ENCODE measurements at places on chromosomes 3 and 15.

- DNase-seq: no peak
Observed at GRCh38 chr3:197362081-197362480, 63.7 kb upstream of the DLG1 start.

DNA sequence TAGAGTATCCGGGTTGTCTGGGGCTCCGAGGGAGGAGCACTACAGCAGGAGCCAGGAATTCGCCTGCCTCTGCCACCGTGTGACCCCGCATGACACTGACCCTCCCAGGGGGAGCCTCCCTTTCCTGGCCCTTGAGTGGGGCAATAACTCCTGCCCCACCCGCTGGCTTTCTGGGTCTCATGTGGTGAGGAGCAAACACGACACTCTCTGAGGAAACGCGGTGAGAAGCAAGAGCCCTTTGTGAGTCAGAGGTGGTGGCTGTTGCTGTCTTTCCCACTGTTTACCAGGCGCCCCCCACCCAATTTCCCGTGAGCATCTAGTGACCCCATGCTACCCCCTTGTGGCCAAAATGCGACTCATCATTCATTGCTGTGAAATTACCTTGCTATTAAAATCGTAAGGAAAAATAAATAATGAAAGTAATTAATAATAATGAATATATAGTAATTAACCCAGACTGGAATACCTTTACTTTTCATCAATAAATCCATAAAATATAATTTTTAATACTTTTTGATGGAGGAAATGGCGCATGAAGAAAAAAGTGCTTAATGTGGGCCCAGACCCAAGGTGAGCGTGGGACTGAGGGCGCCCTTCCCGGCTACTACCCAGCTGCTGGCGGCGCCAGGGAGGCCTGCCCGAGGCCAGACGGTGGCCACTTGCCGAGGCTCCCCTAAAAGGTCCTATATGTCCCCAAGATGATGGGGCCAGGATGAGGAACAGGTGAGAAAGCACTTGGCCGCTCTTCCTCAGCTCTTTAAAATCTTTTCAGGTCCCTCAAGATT lies 29.3 kb downstream of the CCNL1 start:
- DNase-seq: no peak

- no peak for DNase-seq
Observed at GRCh38 chr15:95051861-95052260, 820.5 kb downstream of the MCTP2 start.

DNA sequence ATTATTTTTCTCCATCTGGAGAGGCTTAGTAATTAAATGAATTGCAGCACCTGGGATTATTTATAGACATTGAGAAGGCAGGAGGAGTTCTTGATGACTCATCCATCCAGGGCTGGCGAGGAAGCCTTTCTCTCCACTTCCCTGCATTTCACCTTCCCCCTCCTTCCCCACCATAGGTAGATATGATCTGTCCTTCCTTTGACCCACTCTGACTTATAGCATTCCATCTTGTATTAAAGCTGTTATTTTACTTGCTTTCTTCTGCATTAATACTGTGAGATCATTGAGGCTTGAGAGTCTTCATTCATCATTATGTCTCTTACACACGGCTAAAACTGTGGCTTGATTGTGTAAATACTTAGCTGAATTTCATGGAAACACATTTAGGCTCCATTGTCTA lies 288.8 kb downstream of the FEZF2 start:
- no peak for DNase-seq

- DNase-seq: no peak
Observed at GRCh38 chr3:121943431-121943830, 49.2 kb downstream of the SLC15A2 start.

DNA sequence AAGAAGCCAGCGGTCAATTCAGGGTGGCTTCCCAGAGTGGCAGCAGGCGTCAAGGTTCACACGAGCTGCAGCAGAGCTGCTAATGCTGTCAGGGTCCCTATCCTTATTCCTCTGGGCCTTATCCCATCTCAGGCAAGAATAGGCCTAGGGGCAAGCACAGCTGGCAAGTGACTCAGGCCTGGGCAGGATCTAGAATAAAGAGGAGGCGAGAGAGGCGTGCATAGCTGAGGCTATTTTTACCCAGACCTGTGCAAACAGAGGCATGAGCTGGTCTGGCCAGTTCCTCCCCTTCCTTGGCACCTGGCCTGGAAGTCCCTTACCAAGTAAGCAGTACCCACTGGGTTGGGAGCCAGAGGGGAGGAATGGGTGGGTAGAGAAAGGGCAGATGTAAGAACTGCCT lies 12.2 kb upstream of the VIPR1 start:
- no peak for DNase-seq

- DNase-seq: no peak
Observed at GRCh38 chr3:146682171-146682570, 77.0 kb upstream of the PLSCR5 start.

- DNase-seq: no peak
Observed at GRCh38 chr15:70293591-70294470, 196.1 kb upstream of the TLE3 start.

GRCh38 chr3:13890377-13891016 lies 10.6 kb upstream of the WNT7A start:
- no peak for DNase-seq

DNA sequence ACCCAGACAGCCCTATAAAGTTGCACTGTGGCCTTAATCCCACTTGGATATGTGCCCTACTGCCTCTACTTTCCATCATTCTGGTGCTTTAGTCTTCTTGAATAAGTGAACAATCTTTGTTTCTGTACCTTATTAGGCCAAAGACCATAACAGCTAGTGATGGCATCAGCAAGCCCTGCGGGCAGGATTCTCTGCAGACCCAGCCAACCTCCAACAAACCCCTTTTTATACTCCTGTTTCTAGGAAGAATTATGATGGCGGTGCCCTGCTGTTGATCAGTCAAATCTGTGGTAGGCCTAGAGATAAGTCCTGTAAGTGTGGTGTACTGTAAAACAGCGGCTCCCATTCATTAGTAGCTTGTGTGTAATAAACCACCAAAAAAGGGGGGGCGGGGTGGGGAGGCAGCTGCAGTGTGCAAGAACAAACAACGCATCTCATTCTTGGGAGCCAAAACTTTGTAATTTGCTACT lies 40.5 kb downstream of the SOX2 start:
- no peak for DNase-seq

DNA sequence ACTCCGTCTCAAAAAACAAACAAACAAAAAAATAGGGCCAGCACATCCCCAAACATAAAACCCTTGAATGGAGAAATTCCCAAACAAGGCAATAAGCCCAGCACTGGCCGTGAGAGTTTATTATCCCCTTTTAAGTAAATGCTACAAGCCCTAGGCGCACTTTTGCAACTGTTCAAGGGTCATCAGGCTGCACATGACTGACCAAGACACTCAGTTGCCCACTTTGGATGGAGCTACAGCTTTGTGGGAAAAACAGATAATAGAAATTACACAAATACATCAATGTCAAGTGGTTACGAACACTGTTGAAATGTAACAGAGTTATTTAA lies 33.7 kb upstream of the ZNF445 start:
- no peak for DNase-seq

GRCh38 chr15:49985463-49985862 lies 133.6 kb downstream of the ATP8B4 start:
- no peak for DNase-seq

- no peak for DNase-seq
Observed at GRCh38 chr15:100772478-100772877, 107.2 kb upstream of the ALDH1A3 start.

GRCh38 chr3:147843331-147843730 lies 434.2 kb downstream of the ZIC1 start:
- DNase-seq: no peak

- no peak for DNase-seq
Observed at GRCh38 chr3:191631496-191631895, 170.5 kb downstream of the PYDC2 start.

DNA sequence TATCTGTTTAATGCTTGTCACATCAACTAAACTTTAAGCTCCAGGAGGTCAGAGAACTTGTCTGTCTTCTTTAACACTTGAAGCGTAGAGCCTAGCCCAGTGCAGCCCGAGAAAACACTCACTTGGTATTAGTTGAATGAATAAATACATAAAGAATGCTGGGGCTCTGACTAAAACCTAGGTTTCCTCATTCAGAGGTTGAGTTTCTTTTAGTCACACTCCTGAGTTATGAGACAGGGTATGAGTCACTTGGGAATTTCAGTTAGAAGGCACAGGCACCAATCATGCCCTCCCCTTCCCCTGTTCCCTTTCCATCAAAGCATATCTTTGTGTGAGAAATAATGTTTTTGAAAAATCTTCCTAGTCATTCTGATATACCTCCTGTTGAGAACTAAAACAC lies 589.8 kb upstream of the DPPA4 start:
- peak; percentile 98 for DNase-seq

DNA sequence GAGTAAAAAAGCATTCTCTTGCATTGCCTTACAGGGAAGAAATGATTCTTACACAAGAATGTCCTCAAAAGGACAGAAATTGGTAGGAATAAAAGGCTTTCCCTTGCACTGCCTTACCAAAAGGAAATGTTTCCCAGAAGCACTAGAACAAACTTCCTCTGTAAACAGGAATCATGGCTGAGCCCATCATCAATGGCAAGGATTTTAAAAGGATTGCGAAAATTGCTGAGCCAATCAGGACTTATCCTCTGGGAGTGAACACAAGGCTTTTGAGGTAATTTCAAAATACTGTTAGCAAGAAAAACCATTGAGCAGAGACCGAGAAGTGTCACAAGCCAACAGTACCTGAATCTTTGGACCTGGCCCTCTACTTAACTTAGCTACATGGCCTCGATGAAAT lies 897.3 kb downstream of the ROBO1 start:
- DNase-seq: no peak

DNA sequence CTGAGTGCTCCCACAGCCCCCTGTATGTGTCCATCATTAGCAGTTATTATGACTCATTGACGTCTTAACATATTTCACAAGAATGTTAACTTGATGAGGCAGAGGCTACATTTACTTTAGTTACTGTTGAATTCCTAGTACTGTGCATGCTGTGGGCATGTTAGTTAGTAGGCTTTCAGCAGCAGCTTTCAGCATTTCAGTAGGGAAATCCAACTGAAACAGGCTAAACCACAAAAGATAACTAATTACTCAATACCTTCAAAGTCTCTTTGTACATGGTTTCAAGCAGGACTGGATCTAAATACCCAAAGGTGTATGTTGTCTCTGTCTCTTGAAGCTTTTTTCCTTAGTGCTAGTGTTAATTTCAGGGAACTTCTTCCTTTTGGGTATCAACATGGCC lies 229.9 kb upstream of the SUCLG2 start:
- DNase-seq: no peak

DNA sequence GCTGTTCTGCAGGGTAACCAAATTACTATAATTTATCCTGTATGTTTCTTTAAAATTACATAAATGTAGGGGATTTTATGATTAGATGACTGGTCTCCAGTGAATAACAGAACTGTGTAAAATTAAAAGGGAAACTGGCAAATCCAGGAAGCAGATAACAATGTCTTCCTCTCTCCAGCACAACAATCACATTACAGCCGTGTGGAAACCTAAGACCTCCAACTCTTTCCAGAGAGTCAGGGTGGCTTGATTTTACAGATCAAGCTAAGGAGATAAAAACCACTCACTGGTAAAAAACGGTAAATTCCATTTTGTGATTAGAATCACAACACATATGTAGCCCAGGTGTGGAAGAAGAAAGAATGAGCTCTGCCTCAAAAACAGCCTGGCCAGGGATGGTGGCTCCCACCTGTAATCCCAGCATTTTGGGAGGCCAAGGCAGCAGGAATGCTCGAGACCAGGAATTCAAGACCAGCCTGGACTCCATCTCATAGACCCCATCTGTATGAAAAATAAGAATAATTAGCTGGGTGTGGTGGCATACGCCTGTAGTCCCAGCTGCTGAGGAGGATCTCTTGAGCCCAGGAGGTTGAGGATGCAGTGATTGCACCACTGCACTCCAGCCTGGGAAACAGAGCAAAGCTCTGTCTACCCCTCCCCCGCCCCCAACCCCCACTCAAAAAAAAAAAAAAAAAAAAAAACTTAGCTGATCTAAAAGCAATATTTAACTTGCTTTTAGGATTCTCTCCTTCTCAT lies 29.0 kb downstream of the IL17RD start:
- no peak for DNase-seq

- DNase-seq: no peak
Observed at GRCh38 chr15:77834276-77834990, 201.7 kb upstream of the LINGO1 start.

DNA sequence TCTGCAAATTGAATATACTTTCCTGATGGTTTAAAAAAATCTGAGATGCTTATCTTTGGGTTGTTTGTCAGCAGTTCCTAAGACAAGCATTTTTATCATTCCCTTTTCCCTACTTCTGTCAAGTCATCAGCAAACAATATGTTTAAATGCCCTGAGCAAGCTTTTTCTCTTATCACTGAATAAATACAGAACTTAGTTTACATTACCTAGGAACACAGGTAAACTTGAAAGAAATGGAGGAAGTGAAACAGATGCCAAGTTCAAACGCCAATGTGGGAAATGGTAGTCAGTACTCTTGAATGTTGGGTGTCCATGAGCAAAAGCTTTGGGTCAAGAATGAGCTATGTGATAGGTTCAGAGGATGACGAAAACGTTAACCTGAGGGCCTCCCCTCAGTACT lies 17.2 kb upstream of the TCAIM start:
- DNase-seq: no peak

GRCh38 chr3:143847787-143848631 lies at the start of gene SLC9A9:
Gene SLC9A9, minus strand, starts transcription at chr3:143848468. Its CDS starts 146 bp downstream, at chr3:143848322.
- no peak for DNase-seq

DNA sequence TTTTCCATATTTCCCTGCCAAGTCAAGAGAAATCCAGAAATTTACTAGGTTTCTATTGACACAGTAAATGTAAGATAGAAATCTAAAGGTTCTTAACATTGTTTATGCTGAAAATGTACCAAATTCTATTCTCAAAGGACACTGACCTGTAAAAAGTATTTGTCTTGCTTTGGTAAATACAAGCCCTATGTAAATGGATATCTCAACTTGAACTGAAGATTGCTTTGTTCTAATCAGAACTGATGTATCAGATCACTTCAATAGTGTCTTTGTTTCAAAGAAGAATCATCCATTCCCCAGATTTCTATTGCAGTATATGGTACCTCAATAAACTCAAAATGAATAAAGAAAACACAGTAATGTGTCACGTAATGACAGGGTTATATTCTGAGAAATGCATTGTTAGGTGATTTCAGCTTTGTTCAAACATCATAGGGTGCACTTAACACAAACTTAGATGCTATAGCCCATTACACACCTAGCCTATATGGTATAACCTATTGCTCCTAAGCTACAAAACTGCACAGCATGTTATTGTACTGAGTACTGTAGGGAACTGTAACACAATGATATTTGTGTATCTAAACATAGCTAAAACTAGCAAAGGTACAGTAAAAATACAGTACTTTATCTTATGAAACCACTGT lies 143.5 kb upstream of the NECTIN3 start:
- DNase-seq: no peak

DNA sequence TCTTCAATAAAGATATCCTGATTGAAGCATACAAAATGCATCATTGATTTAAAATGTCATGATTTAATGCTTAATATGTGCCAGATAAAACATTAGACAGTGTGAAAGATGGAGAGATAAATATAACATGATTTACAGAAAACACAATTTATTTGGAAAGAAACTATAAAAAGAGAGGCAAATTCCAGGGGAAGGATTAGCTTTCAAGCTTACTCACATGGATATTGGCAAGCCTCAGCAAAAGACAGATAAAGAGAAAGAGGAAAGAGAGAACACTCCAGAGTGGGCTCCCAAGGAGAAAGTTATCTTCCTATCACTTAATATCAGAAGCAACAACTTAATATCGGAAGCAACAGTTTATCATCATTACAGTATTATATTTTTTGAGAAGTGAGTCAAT lies 1036.5 kb downstream of the SQOR start:
- DNase-seq: no peak
